ENCODE measurements at places on chromosomes 11 and 22.

DNA sequence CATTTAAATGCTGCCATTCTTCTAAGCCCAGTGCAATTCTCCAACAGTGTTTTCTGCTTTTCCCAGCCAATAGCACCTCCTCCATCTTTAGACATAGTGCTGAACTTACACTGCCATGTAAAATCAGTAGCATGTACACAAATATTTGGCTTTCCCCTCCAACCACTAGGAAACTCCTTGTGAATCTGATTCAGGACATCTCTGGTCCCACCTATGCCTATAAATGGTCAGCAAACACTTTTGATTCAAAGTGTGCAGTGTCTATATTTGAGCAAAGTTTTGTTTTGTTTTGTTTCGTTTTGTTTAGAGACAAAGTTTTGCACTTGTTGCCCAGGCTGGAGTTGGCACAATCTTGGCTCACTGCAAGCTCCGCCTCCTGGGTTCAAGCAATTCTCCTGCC, 24.8 kb downstream of the YPEL4 start:
- DNase-seq, result no peak

DNA sequence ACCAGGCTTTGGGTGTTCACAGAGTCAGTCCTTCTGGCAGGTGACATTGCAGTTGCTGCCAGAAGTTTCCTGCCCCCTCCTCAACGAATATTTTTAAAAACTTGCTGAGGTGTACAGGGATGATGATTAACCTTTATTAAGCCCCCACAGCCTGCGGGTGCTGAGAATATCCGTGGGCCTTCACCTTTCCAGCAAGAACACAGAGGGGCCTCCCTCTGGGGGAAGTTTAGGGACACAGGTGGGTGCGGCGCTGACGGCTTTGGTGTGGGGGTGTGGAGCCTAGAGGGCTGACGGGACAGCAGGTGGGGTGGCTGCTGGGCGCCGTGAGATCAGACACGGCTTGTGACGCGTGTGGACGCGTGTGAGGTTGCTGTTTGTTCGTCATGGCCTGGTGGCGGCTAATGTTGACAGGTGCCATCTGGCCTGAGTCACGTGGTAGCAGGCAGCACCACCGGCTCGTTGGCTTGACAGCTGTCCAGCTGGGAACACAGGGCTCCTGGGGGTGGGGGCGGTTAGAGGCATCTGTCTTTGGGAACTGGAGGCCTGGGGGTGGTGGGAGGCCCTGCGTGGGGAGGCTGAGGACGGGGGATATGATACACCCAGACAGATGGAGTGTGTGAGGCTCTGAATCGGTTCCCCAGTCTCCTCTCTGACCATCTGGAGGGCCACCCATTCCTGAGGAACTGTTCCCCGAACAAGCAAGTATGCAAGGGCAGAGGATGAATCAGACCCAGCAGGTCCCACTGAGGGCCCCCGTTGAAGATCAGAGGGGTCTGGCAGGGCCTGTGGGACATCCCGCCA, 12.5 kb upstream of the LRRC10B start:
- no peak for DNase-seq

- DNase-seq, result no peak
Observed at GRCh38 chr22:18042685-18043084, 18.3 kb upstream of the MICAL3 start.

DNA sequence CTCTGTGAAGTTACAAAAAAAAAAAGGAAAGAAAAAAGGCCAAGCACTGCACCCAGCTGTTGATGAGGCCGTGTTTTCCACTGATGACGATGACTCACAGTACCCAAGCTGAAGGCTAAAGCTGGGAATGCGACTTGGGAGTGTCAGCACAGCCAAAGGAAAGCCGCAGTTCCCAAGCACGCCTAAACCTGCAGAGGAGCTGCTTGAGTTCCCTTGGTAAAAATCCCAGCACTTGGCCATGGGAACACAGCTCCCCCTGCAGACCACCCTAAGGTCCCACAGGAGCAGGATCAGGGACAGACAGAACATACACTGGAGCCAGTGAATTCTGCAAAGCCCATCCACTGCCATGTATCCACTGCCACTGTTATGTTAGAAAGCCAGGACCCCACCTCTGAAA, 39.9 kb downstream of the SERGEF start:
- no peak for DNase-seq

GRCh38 chr11:7967097-7967496, 1.9 kb upstream of the NLRP10 start:
- no peak for DNase-seq

- no peak for DNase-seq
Observed at GRCh38 chr22:26401726-26402125, 27.3 kb upstream of the ASPHD2 start.

DNA sequence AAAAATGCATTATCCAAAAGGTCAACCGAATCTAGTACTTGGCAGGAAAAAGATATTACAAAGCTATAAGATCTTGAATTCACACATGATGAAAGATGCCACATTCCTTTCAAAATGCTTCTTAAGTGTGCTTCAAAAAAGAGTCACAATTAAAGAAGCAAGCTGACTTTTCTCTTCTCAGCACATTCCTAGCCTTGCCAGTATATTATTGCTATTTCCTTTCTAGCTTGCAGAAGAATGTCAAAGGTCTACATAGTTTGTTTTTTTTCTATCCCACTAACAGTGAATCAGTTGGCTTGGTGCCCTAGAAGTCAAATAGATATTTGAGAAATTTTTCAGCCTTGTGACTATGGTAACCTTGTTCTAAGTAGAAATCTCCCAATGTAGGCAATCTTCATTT, 56.8 kb downstream of the GUCY1A2 start:
- DNase-seq, result no peak

GRCh38 chr11:134822897-134823296, 410.9 kb upstream of the B3GAT1 start:
- DNase-seq, result no peak

DNA sequence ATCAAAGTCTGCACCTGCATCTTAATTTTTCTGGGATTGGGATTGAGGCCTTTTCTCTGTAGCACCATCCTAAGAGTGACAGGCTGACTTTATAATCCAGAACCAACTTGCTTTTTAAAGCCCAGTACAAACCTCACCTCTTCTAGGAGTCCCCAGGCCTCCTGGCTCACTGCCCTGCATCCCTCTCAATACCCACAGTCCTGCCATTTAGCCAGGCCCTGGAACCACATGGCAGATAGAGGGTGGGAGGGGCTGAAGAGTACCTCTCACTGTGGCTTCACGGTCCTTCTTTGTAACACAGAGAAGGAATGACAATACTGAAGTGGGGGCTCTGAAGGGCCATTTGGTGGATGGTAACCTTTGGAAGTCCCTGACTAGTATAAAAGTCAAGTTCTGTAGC, 63.5 kb upstream of the PHOX2A start:
- no peak for DNase-seq

DNA sequence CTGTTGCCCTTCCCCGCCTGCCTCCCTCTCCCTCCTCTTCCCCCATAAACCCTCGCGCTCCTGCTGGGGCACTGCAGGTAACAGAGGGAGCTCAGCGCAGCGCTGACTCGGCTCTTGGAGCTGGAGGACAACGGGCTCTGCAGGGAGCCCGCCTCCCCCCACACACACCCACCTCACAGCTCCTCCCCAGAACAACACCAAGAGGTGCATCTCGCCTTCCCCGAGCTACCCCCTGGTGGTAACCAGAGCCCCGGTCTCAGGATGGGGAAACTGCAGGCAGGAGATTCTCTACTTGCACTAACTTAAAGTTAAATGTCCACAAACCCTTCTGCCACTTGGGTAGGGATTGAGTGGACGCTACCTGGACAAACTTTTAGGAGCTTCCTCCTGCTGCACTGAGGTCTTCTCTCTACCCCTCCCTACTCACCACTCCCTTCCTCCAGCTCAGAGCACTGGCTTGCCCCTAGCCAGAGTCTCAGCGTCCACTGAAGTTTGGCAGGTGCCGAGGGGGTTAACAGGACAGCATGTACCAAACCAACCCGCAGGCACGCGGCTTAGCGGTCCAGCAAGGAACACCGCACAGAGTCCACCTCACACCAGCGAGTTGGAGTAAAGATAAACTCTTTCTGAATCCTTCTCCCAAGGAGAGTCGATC, 4.0 kb upstream of the SCN4B start:
- no peak for DNase-seq
